NCI-H446 treated with DMSO at 0.1 percent for 48 hours (cell line): ENCODE measurements at places on chromosomes 6 and 20.

GRCh38 chr6:153214436-153214835, 83.4 kb upstream of the RGS17 start:
- DNase-seq: no peak

DNA sequence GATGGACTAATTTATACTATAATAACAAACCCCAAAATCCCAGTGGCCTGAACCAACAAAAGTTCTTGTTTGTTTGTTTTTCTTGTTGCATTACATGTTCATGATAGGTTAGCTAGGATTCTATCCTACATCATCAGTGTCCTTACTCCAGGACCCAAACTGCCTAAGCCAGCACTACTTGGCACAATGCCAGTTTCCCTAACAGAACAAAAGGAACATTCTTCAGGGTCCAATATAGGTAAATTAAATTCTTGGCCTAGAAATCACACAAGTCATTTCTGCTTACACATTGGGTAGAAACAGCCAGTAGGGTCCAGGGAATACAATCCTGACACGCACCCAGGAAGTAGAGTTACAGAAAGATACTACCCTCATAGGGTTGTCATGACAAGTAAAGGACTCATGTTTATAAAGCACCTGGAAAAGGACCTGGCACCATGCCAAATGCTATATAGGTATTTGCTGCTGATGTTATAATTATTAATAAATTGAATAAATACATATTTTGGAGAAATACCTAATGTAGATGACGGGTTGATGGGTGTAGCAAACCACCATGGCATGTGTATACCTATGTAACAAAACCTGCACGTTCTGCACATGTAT, 38.8 kb downstream of the RCAN2 start:
- no peak for DNase-seq

GRCh38 chr6:142871910-142872331, 73.1 kb downstream of the HIVEP2 start:
- no peak for DNase-seq

GRCh38 chr6:79250107-79250514, 15.6 kb upstream of the HMGN3 start:
- DNase-seq: no peak

DNA sequence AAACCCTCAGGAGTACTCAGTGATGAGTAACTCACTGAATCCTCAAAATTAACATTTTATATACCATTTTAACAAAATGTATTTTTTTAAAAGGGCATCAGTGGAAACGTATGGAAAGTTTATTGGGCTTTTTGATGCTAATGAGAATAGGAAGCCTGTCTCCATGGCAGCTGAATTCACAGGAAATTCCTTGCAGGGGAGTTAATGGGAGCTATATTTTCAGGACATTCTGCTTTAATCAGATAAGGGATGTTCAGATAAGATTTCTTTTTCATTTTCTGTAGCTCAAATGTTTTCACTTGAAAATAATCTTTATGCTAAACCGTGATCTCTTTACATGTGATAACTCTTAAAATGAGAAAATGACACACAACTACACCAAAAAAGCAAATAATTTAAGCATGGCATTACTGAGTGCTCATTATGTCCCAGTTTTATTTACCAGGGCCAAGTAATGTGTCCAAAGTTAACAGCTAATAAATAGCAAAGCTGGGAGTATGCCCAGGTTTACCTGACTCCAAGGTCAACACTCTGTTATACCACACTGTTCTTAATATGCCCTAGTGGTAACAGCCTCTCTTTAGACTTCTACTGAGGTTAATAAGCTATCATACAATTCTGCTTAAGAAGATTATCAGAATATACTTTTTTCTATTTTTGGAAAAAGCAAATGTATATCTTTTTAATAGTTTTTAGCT, 348.1 kb downstream of the GRIK2 start:
- DNase-seq: no peak

- DNase-seq: no peak
Measured at GRCh38 chr20:44064501-44065400, 122.2 kb downstream of the JPH2 start.

- no peak for DNase-seq
Measured at GRCh38 chr6:159221486-159222170, 52.4 kb downstream of the FNDC1 start.

DNA sequence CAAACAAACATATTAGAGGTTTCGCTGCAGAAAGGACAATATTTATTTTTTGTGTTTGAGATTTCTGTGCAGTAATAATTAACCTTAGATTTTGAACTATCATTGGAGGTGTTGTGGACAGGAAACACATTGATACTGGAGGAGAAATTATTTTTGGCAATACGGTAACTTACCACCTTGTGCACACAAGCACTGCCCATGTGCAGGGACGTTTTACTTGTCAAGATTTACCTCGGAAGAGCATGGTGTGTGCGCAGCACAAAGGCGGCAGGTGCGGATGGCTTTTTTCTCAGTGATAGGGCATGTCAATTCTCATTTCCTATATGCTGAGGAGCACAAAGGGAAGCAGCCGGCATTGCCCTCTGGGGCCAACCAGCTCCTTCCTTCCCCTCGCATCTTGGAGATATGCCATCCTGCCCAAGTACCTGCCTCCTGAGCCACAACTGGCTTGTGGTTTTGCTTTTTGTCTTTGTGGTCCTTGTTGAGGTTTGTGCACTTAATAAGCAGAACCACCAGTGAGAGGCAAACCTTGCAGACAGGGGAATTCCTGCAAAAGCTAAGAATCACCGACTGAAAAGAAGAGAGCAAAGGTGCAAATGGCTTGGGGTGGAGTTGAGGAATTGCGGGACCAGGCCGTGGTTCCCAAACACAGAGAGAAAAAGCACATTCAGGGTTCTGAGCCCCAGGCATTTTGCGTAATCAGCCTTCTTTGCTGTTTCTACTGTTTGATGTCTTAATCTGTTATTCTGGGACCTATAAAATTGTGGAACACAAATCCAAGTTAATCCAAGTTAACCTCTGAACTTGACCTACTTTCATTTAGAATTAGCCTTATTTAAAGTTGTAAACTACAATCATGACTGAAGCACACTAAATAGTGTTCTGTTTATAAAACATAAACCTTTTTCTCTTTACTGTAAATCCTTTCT, 21.9 kb downstream of the SAMD5 start:
- no peak for DNase-seq

DNA sequence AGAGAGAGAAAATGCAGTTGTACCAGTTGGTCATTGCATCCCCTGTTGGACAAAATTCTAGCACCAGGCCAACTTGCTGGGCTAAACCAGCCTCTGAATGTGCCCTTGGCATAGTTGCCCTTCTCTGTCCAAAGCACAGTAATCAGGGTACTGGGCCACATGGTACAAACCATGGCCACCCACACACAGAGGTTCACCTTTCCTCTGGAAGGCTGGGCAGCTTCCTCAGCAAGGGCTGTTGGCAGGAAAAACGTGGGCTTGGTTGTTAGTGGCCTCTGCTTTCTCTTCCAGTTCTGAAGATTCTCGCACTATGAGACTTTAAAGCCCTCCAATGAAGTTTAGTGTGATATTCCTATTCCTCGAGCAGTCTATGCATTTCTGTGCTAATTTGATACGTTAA, 706 bp downstream of the DDO start:
- no peak for DNase-seq

GRCh38 chr6:43339168-43339567, 30.3 kb downstream of the ZNF318 start:
- no peak for DNase-seq

GRCh38 chr6:38937839-38938613, 110.6 kb upstream of the GLP1R start:
- DNase-seq: no peak

GRCh38 chr6:27059621-27060425, 187.7 kb upstream of the PRSS16 start:
- no peak for DNase-seq
